ENCODE measurements at places on chromosomes 13 and 19.
A peak's percentile ranks its signal among the peaks of the same experiment; 100 is the strongest.

DNA sequence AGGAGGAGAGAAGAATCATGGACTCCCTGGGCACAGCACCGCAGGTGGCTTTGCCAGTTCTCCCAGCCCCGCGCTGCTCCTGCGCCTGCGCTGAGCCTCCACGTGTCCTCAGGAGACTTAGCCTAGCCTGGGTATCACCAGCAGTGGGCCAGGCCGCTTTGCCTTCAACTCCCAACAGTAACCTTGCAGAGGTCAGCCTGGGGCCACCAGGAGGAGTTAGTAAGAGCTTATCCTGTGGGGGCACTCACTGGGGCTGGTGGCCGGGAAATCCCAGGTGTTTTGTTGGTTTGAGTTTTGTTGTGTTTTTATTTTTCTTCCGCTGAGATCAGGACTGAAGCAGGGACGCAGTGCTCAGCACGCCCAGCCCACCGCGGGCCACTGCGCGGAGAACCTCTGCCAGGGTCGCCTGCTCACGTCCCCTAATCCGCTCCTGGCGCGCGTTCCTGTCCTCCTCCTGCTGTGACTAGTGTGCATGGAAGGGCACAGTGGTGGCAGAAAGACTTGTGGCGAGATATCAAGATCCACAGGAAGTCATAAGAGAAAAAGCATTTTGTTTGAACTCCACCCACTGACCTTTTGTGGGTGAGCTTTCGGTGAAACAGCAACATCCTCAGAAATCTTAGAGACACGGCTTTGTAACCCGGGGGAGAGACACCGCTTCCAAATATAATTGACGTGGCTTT, 207.4 kb upstream of the RFC3 start:
- no peak for DNase-seq

GRCh38 chr13:114152285-114152645, 19.8 kb upstream of the RASA3 start:
- DNase-seq, result no peak

GRCh38 chr19:11377237-11377636, 2.8 kb downstream of the SWSAP1 start:
- DNase-seq, result peak; percentile 93

DNA sequence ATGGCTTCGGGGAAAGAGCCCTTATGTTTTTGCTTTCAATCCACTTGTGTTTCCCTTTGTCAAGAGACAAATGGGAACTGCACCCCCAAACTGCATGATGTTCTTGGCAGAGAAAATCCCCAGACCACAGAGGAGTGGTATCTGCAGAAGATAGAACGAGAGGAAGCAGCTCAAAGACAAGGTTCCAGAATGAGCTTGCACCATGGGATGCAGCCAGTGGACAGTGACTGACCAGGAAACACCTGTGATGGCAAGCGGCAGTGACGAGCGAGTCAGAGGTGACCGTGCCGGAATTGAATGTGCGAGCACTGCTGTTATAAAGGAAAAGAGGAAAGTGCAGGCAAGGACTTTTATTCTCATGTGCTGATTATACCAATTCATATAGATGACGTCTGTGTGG, 46.3 kb downstream of the IRS2 start:
- no peak for DNase-seq

DNA sequence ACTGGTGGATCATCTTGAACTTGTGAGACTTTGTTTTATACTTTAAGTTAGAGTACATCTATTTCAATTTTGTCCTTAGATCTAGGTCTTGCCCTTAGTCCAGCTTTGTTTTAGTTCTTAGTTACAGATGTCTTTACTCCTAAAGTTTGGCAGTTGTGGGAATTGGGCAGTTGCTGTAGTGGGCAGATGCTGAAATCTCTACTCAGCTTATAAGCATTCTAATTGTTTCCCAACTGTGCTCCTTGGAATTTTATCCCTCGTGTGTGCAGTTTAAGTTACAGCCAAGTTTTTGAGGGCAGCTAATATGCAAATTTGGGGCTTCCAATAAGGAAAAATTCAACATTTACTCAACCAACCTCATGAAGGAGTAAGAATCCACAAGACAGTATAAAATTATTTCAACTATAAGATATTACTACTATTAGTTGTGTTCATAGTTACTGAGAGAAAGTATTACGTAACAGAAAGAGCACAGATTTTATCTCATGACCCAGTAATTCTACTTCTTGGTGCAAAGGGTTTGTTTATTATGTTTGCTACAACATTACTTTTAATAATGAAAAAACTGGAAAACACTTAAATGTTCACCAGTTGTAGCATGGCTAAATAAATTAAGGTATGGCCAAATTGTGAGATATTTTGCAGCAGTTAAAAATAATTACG, 32.9 kb downstream of the CCDC122 start:
- DNase-seq, result no peak

- DNase-seq, result peak; percentile 34
Measured at GRCh38 chr13:110912651-110913051, 2.2 kb downstream of the ANKRD10 start.

DNA sequence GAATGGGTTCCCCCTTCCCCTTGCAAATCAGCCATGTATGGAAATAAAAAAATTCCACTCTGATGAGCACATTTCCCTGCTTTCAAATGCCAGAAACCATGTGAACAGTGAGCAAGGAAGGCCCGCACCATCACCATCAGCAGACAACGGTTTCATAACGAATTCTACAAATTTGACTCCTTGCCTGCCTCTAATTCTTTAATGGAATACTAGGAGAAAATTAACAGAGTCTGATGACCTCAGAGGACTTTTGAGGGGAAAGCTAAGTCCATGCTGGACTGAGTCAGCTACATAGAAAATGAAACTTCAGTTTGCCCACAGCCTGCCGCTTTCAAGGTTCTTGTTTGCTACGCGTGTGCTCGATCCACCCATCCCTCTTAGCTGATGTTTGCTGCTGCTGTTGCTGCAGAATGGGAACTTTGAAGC, 46.7 kb upstream of the KL start:
- peak; percentile 37 for DNase-seq

GRCh38 chr19:5251096-5252065, 89.2 kb downstream of the PTPRS start:
- no peak for DNase-seq

- peak; percentile 77 for DNase-seq
Measured at GRCh38 chr13:105063676-105064075, 1471.8 kb downstream of the EFNB2 start.

GRCh38 chr19:7292950-7293761, 1.1 kb downstream of the INSR start:
- DNase-seq, result peak; percentile 2

- peak; percentile 56 for DNase-seq
Measured at GRCh38 chr19:2887391-2887914, 13.3 kb upstream of the ZNF57 start.

GRCh38 chr19:801030-801860, 4.0 kb downstream of the PTBP1 start:
- peak; percentile 46 for DNase-seq

DNA sequence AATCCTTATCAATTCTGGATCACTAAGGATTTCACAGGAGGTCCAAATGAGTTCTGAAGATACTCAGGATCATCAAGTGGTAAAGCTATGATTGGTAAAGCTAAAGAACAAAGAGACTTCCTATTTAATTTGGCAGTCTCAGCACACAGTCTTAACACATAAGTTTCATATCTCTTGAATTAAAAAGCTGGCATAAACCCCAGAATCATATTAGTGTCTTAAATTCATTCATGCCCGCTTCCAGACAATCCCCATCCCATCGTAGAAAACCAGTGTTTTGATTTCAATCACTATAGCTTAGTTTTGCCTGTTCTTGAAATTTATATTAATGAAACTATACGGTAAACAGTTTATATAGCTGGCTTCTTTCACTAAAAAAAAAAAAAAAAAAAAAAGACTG, 278.7 kb downstream of the DIAPH3 start:
- DNase-seq, result no peak

- DNase-seq, result no peak
Measured at GRCh38 chr13:99862244-99862643, 109.3 kb downstream of the ZIC5 start.

- DNase-seq, result no peak
Measured at GRCh38 chr19:55777528-55777927, 8.6 kb downstream of the RFPL4AL1 start.

- peak; percentile 60 for DNase-seq
Measured at GRCh38 chr19:2722541-2723344, 1.6 kb upstream of the DIRAS1 start.

All from fibroblast of skin of back (primary cell).